Activated CD4-positive, alpha-beta T cell treated with anti-CD3 and anti-CD28 coated beads, Interleukin-10, Interleukin-2, amounts not matched to agents 100 ng/mL and 50 ng/mL, durations not matched to agents 16 hours and 8 hours (primary cell): ENCODE measurements at places on chromosomes 6 and 20.

- no peak for DNase-seq
These were observed 987.0 kb upstream of the MAP3K7 start for GRCh38 chr6:91573826-91574416.

DNA sequence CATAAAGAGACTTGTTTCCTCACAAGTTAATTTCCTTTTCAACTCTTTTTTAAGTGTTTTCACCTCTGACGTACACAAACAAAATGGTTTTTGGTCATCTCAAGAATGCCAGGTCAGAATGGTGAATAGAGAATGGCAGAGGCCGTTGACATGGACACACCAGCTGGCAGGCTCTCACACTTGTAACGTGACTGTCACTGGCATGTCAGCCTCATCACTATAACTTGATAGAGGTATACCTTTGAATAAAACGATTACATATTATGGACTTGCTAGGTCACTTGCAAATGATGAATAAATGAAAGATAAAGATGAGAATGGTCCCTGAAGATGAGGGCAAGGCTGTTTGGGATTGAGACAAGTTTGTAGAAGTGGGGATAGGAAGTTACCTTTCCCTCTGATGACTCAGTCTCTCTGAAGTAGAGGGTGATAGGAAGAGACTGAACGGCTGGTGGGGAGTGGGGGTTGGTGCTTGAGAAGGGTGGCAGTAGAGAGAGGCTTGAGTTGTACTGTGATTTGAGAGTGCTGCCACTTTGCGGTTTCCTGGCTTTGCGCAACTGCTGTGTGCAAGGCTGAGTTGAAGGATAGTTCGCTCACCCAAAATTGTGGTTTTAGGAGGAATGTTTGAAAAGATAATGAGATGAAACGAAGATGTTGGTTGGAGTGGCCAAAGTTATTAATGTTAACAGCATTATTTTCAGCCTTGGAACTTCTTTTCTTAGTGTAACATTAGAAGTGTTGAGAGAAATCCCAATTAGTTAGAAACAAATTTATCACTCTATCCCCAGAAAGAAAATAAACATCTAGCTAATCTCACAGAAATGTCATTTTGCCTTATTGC is 30.3 kb downstream of the TBPL1 start:
- DNase-seq = peak; percentile 90

- DNase-seq = no peak
These were observed 97.3 kb downstream of the CDKAL1 start for GRCh38 chr6:20631549-20631924.

- DNase-seq = no peak
These were observed 21.6 kb downstream of the CFAP61 start for GRCh38 chr20:20073801-20074371.

DNA sequence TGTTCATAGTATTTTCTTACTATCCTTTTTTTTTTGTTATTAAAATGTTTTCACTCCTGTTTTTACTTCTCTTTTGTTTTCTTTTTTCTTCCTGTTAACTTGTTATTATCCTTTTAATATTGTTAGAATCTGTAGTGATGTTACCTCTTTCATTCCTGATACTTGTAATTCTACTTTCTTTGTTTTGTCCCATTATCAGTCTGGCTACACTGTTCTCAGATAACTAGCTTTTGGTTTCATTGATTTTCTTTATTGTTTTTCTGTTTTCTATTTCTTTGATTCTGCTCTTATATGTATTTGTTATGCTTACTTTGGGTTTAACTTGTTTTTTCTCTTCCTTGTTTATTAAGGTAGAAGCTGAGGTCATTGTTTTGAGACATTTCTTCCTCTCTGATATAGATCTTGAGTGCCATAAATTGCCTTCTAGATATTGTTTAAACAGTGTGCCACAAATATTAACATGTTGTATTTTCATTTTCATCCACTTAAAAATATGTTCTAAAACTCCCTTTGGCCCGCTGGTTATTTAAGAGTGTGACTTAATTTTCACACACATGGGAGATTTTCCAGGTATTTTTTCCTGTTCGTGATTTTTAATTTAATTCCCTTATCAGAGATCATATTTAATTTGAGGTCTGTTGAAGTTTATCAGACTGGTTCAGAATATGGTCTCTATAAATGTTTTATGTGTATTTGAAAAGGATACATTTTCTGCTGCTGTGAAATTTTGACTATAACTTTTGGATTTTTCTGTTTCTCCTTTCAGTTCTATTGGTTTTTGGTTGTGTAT is 6.7 kb downstream of the XRN2 start:
- no peak for DNase-seq

DNA sequence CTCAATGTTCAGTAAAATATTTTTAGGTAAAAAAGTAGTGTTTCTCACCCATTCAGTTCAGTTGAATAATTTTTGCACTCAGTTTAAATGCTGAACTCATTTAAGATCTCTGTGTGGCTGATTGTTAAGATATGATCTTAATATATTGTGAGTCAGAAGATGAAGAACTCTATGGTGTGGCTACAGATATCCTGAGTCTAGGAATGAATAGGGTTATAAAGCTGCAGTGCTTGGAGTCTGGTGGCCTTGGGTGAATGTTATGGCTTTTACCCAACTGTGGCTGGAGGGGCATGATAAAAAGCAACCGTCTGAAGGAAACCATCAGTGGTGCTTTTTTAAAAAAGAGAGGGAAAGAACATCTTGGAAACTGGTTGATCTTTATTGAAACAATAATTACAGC is 65.9 kb downstream of the CCN2 start:
- no peak for DNase-seq

DNA sequence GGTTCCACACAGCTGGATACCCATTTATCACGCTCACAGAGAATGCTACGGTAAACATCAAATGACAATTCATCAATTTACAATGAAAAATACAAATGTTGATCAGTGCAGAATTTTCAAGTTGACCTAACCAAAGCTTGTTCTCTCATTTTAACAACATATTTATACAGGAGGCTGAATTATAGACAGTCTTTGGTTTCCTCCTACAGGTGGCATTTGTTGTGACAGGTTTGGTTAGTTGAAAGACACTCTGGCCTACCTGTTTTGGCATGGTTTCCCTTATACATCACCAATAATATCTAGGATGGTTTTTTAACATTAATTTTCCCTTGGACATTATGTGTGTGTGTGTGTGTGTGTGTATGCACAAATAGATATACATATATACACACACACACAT is 642.5 kb upstream of the MMS22L start:
- DNase-seq = no peak

DNA sequence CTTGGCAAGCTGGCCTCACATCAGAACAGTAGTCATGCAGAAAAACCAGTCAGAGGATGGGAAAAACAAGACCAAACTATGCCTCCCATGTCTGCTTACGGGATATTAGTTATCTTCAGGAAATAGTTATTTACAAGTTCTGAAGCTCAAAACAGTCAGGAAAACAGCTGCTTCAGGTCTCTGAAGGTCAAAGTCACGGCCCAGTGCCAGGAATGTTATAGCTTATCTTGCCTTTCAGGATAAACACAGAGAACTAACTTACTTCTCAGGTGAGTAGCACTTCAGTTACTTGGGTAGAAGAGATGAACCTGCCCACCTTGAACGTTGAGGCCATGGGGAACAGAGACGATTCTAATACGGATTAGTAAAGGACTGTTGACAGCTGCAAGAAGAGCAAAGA is 310.7 kb downstream of the KIF16B start:
- no peak for DNase-seq

DNA sequence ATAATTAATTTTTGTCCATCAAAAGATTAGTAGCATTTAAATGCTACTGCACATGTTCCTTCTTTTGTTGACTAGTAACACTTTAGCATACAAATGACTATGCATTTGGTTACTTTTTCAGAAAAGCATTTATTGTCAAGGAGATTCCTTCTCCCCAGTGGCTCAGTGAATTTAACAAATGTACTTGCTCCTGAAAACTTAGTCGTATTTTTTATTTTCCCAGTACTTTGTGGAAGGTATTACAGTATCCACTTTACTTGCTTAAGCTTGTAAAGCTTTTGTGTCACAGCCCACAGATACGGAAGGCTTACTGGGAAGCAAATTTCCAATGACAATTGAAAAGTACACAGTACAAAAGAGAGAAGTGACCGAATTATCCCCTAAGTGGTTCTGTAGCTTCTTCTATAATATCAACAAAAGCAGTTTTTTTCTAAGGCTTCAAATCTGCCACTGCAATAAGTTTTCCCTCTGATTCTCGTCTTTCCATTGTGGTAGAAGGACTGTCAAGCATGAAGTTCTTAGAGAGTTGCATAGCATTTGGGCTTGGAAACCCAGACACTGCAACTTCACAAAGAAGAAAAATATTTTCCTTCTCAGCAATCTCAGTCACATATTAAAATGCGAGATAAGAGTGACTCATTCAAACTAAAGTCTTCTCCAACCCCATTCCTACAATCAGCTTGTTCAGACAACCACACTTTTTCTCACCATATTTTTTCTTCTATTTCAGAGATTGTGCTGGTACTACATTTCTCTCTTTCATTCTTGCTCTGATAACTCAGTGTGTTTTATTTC is 431.2 kb downstream of the GRIK2 start:
- no peak for DNase-seq

GRCh38 chr6:156715839-156716238 is 61.3 kb upstream of the ARID1B start:
- DNase-seq = peak; percentile 15

- DNase-seq = no peak
These were observed 129.2 kb downstream of the FYN start for GRCh38 chr6:111743862-111744692.

DNA sequence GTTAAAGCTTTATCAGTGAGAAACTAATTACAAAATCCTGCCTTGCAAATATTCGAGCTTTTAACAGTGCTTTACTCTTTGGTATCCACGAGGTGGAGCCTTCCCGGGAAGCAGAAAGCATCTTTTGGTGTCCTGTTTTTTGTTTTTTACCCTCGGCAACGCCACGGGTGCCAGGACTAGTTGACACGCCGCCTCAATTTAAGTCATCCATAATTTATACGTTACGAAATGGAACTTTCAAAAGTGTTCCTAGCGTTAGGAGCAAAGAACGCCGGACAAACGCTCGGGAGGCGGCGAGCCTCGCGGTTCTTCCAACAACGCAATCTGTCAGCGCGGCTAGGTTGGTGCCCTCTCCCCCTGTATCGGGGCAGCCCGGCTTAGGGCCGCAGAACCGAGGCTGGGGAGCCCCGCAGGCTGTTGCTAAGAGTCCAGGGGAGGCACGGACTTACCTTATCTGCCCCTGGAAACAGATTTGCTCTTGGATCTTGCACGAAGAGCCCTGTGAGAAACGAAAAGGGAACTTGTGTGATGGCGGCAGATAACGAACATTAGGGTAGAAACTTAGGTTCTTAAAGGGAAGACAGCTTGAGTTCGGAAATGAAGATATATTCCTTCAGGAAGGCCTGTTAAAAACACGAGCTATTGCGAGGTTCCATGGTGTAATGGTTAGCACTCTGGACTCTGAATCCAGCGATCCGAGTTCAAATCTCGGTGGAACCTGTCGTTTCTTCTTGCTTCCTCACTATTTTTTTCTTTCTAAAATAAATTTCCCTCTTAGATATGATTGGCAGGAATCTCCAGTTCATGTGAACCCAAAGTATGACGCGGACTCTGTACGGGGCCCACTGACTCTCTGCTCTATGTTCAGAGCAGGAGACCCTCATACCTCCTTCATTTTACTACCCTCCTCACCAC is 46.2 kb upstream of the ZNF184 start:
- peak; percentile 84 for DNase-seq

DNA sequence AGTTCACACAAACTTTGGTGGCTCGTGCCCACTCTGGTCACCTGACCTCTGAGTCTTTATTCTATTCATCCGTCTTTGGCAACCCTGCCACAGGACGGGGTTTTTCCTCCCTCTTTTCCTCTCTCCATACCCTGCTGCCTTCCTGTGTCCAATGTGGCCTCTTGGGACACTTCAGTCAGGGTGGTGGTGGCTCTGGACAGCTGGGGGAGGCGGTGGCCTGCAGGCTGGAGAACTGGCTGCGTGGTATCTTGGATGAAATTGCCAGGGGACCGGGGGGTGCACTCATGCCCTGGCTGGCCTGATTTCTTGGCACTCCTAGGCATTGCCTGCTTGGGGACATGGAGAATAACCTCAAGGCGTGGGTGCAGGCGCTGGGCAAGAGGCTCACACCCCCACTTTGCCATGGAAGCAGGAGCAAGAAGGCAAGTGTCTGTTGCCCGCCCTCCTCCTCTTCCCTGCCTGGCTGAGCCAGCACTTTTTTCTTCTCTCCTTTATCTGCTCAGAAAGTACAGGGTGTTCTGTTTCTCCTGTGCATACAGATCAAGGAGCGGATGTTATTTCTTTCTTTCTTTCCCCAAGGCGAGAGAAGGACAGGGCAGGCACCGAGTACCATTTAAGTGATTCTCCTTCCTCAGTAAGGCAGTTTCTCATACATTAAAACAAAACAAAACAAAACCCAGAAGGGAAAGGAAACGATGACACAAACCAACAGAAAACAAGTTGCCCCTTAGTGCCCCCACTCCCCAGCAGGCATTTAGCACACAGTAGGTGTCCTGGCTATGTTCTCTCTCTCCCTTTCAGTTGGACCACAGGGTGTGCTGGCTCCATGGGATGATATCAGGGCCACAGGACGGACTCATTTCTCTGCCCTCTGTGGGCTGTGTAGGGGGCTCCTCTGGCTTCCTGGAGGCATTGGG is 155.5 kb upstream of the RNF24 start:
- DNase-seq = no peak

DNA sequence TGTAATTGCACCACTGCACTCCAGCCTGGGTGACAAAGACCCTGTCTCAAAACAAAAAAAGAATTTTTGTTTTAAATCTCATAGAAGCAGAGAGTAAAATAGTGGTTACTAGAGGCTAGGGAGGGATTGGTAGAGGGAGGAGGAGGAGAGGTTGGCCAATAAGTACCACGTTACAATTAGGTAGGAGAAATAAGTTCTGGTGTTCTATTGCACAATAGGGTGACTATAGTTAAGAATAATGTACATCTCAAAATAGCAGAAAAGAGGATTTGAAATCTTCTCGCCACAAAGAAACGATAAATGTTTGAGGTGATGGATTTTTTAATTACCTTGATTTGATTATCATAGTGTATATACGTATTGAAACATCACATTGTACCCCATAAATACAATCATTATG is 27.1 kb upstream of the TOP1 start:
- no peak for DNase-seq

GRCh38 chr20:10715035-10715434 is 41.2 kb upstream of the JAG1 start:
- DNase-seq = no peak

DNA sequence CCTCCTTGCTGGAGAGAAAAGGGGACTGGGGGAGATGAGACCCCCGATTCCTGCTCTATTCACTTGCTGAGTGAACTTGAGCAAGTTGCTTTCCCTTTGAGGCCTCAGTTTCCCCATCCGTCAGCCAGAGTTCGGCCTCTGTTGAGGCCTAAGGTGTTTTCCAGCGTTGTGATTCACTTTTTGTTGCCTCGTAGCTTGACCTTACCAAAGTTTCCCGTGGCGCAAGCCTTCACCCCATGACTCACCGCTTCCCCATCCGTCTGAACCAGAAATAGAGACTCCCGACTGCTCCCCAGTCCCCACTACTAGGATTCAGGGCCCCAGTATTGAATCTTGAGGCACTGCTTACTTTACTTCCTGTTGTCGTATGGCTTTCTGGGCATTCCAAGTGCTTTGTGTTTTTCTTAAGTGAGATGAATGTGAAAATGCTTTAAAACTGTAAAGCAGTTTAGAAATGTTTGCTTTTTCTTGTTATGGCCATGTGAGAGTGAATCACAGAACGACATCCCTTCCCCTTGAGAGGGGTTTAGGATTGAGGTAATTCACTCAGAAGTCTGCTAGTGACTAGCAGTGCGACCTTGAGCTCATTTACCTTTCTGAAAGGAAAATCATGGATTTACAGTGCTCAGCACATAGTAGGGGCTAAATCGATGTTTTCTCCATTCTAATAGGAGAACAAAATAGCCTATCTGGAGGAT is 1.2 kb downstream of the CHMP4B start:
- DNase-seq = peak; percentile 51
